ENCODE measurements at places on chromosomes 7 and 10.

DNA sequence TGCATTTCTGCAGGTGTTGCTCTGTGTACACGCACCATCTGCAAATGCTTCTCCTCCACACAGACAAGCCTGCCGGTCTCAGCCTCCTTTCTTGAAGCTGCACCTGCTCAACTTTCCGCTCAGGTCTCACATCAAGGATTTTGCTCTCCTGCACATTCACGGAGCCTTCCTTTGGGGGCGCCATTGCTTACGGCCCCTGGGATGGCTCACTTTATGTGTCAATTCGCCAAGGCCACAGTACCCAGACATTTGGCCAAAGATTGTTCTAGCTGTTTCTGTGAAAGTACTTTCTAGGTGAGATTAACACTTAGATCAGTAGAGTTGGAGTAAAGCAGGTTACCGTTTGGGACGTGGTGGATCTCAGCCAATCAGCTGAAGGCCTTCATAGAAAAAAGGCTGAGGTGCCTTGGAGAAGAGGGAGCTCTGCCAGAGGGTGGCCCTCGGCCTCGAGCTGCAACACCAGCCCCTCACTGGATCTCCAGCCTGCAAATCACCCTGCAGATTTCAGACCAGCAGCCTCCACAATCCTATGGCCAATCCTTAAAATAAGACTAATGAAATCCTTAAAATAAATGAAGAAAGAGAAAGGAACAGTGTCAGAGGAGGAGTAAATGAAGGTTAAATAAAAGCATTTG, 39.9 kb upstream of the PPP2R2D start:
- DNase-seq = no peak

DNA sequence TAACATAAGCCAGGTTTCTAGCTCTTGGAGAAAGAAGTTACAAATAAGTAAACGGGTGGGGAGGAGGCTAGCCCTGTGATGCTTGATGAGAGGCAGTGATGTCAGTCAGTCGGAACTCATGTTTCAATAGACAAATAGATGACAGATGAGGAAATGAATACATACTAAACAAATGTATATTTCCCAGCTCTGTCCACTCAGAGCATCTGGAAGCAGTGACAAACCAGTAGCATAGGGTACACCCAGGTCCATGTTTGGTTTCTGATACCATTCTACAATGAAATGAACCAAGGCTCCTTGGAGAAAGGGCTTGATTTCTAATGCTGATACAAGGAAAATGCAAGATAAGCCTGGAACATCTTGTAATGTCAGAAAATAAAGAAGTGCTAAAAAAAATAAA, 30.6 kb downstream of the PODXL start:
- no peak for DNase-seq

DNA sequence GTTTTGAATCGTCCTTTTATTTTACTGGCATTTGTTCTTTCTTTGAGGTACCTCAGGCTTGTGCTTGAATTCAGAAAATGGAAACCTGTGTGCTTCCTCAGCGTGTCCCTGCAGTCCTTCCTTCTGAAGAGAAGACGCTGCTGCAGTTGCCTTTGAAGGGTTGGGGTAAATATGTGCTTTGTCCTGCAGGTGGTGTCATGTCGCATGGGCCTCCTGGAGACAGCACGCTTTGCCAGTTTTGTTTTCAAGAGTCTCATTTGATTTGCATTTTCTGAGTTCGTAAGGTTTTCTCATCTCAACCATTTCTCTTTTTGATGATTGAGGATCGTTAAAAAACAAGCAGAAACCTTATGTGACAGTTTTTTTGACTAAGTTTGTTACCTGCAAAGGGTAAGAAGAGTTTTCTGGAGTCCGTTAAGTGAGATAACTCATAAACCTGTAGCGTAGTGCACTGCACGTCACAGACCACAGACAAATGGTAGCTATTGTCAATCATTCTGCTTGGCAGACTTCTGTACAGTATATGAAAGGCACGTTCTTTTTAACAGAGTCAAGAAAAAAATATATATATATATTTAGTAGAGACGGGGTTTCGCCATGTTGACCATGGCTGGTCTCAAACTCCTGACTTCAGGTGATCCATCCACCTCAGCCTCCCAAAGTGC, 57.0 kb downstream of the CDC123 start:
- DNase-seq = no peak

DNA sequence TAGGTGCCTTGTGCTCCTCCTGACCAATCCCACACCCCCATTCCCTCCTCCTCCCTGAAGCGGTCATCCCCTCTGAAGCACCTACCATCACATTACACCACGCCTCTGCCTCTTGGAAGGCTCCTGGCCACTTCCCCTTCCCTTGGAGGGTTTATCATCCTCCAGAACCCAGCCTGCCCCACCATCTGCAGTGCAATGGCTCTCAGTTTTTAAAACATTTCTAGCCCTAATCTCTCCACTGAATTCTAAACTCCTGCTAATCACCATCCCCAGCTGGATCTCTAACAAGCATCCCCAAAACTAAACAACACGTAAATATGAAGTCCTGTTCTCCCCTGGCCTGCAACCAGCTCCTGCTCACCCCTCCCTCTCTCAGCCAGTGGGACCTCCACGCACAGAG, 70.6 kb downstream of the PIP4K2A start:
- no peak for DNase-seq

- DNase-seq = no peak
Measured at GRCh38 chr10:70562036-70562755, 40.3 kb downstream of the PRF1 start.

GRCh38 chr10:20760460-20760859, 136.7 kb downstream of the NEBL start:
- no peak for DNase-seq

- DNase-seq = no peak
Measured at GRCh38 chr10:14329746-14330173, 964 bp downstream of the FRMD4A start.
